ENCODE measurements at places on chromosomes 7 and 10. TPM values are rescaled to one million over a fixed set of nuclear protein-coding genes. Genes with fewer than 3 reads are reported as not detected.

Gene SLC18A2
- not detected for polyA plus RNA-seq

Gene LIPJ
- not detected for polyA plus RNA-seq

Gene SORBS1
- 0.45 TPM for polyA plus RNA-seq

Gene VSTM4
- 0.05 TPM for polyA plus RNA-seq

Gene RNF148
- polyA plus RNA-seq, result not detected

Gene PROSER2
- polyA plus RNA-seq, result not detected

- peaks cover 8% of the 10 kb centered on the region for H3K4me1 ChIP-seq
- peaks cover 3% of the 10 kb centered on the region for H3K27me3 ChIP-seq
- H3K4me3 ChIP-seq, result peak overlapping the region; percentile 78
- no peaks in the 10 kb centered on the region for H3K36me3 ChIP-seq
- DNase-seq, result no peak
Measured at GRCh38 chr7:7424151-7424873, 111.4 kb downstream of the COL28A1 start.

DNA sequence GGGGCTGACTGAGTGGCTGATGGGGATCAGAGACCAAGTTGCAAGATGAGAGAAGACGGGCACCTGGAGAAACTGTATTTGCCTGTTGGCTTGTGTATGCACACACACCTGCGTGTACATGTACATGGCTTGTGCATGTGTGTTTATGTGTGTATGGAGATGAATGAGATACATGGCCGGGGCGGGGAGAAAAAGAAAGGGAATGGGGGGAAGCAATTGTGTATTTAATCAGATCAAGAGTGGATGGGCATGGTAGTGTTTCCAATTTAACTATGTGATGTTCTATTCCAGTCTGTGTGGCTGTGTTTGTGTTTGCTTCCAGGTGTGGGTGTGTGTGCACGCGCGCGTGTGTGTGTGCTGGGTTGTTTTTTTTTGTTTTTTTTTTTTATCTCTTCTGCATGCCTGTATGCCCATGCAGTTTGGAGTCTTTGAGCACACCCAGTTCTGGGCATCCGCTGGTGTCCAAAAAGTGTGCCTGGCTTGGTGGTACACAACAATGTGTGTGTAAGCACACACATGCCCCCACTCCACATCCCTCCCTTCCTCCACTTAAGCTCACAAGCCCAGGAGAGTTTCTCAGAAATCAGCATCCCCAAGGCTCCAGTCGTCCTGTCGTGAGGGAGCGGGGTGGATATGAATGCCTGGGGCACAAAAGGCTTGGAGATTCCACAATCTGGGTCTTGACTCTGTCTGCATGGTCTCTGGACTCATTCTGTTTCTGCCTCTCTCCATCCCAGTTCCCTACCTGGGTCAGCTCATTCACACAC, 2.5 kb upstream of the VGF start:
- H3K36me3 ChIP-seq, result no peaks in the 10 kb centered on the region
- H3K4me1 ChIP-seq, result peaks cover 57% of the 10 kb centered on the region
- no peak for DNase-seq

GRCh38 chr7:159030490-159031134, 114.1 kb downstream of the VIPR2 start:
- H3K36me3 ChIP-seq, result no peaks in the 10 kb centered on the region
- H3K27me3 ChIP-seq, result no peaks in the 10 kb centered on the region
- H3K27ac ChIP-seq, result no peak overlapping the region
- DNase-seq, result no peak
- H3K4me3 ChIP-seq, result no peak overlapping the region

DNA sequence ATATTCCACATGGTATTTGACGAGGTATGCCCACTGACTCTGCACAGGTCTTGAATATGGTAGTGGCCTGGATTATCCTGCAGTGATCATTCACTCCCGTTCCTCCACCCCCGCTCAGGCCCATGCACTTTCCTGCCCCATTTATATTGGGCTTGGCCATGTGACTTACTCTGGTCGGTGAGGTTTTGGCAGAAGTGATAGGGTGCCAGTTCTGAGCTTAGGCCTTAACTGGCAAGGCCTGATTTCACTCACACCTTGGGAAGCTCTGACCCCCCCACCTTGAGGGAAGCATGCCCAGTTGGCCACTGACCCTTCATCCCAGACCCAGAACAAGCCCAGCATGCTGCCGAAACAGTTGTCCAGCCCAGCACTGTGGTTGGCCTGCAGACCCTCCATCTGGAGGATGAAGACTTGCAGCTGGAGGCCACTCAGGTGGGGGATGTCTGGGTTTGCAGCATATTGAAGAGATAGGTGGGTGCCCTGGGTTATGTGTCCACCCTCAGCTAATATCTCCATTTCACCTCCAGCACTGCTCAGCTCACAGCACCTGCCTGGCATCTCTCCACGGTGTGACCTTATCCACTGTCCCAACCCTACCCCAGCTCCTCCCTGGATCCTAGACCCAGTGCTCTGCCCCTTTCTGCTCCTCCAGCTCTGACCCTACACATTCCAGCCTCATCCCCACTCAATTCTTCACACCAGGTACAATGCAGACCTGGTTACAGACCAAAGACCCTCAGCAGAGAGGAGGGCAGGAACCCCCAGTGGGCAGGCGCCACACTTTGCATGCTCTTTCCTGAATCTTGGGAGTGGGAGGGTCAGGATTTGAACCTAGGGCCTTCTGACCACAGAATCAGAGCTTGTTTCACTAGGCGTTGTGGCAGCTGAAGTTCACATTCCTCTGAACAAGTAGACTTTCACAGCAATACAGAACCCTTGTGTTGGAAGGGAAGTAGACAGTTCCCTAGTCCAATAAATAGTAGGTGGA, 138.1 kb upstream of the CHST15 start:
- H3K4me1 ChIP-seq, result no peaks in the 10 kb centered on the region
- H3K27me3 ChIP-seq, result no peaks in the 10 kb centered on the region
- H3K27ac ChIP-seq, result no peak overlapping the region
- H3K36me3 ChIP-seq, result no peaks in the 10 kb centered on the region

DNA sequence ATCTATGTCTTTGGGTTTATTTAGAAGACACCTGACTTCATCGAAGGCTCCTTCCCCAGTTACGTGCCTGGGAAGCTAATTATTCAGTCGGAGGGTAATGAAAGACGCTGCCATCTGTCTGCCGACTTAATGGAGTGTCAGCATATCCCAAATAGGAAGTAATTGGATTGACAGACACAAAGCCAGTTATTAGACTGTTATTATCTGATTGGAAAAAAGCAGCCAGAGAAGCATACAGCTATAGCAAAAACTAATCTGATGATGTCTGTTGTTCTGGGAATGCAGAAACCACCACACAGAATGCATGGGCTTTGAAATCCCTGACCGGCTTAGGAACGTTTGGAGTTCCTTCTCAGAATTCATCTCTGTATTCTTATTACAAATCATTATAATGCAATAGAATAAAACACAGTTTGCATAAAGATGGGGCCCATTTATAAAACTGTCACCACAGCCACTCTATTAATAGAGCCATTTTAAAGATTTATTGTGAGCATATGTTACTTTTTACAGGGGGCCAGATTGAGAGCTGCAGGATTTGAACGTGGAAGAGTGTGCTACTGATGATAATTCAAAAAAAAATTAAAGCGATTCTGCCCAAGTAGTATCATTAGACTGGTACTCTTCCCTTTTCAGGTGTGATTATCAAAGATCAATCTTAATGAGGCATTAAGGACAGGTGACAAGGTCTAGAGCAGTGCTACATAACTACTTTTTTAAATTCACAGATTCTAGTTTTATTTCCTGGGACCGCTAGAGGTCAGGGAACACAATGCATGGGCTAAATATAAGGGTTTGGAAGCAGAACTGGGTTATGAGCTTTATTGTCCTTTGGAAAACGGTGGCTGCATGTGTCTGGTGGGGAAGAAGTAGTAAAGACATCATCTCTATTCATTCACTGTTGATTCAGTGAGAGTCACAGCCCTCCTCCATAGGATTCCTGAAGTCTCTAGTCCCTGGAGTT, 330.1 kb upstream of the LRGUK start:
- no peak overlapping the region for H3K4me3 ChIP-seq
- H3K27ac ChIP-seq, result no peak overlapping the region
- DNase-seq, result no peak

- no peak overlapping the region for H3K27ac ChIP-seq
- no peaks in the 10 kb centered on the region for H3K36me3 ChIP-seq
- H3K4me1 ChIP-seq, result no peaks in the 10 kb centered on the region
- H3K4me3 ChIP-seq, result no peak overlapping the region
- H3K27me3 ChIP-seq, result no peaks in the 10 kb centered on the region
- DNase-seq, result no peak
Measured at GRCh38 chr7:96241855-96242254, 80.0 kb downstream of the SLC25A13 start.

GRCh38 chr10:130757821-130758489, 553.6 kb downstream of the TCERG1L start:
- DNase-seq, result no peak
- H3K4me3 ChIP-seq, result no peak overlapping the region
- no peaks in the 10 kb centered on the region for H3K36me3 ChIP-seq
- H3K4me1 ChIP-seq, result no peaks in the 10 kb centered on the region
- H3K27ac ChIP-seq, result no peak overlapping the region

GRCh38 chr7:127674361-127674760, 22.4 kb downstream of the SND1 start:
- no peak overlapping the region for H3K4me3 ChIP-seq
- no peaks in the 10 kb centered on the region for H3K27me3 ChIP-seq
- no peak overlapping the region for H3K27ac ChIP-seq
- DNase-seq, result no peak

DNA sequence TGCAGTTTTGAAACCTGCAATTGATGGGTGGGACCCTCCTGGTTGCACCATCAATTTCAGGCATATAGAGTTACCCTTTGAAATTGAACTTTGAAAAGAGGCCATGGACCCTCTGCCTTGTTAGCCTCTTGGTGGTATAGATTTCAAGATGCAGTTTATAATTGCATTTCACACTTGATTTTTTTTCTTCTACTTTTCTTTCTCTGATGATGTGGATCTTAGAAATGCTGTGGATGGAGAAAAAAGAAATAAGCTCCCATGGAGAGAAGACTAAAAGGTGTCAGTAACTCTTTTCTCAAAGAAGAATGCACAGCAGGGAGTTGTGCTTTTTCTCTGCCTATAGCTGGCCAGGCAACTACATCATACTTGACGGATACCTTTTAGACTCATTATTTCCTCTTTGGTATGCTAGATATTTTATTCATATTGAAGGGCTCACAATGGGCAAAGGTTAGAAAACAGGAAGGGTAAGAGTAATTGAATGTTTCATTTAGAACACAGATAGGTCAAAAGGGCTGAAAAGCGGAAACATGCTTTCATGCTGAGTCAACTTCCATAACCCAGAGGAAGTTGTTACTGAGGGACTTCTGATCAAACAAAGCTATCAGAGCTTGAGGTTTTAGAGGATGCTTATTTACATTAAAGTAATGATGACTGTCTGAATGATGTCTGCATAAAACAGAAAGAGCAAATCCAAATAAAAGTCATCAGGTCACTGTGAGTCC, 773.2 kb upstream of the LRRN3 start:
- H3K36me3 ChIP-seq, result no peaks in the 10 kb centered on the region
- no peaks in the 10 kb centered on the region for H3K27me3 ChIP-seq
- no peak overlapping the region for H3K4me3 ChIP-seq
